ENCODE measurements at places on chromosomes 6 and 20.

GRCh38 chr20:8156235-8157079 is 24.4 kb downstream of the PLCB1 start:
- DNase-seq, result peak; percentile 12

DNA sequence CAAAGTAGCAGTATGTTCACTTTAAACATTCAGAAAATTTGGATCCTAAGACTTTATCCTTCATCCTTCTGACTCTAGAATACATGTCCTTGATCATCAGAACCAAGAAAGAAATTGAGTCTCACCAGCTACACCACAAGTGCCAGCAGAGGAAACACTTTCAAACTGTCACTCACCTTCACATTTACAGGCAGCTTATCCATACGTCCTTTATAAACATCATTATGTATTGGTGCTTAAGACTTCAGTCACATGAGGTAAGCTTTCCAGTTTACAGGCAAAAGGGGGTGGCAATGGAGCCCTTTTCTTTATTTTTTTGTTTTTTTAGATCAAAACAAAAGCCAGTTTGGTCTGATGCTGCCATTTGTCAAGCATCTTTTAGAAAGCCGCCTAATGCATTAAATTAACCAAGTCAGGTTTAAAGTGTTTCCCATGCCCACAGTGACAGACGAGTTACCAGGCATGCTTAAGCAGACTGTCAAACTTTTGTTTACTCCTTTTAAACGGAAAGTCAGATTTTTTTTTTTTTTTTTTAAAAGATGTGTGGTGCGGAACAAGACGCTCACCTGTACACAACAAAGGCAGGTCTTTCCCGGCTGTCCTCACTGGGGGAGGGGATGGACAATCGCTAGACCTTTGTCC is 952 bp upstream of the BRPF3 start:
- DNase-seq, result no peak

DNA sequence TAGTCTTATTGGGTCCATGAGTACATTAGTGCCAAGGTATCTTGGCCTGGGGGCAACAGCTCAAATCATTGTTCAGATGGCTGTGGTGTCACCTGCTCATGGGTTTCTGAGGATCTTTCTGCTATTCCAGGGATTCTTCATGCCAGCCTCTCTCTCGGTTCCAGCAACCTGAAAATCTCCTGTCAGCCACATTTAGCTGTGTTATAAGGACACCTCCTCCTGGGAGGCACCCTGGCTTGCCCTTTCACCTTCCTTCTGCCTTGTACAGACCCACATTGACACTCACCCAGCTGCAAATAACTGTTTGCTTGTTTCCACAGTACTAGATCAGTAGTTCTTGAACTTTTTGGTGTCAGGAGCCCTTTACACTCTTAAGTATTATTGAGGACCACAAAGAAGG is 159.9 kb downstream of the GRM4 start:
- no peak for DNase-seq

GRCh38 chr6:133743621-133744020 is 145.3 kb upstream of the TCF21 start:
- DNase-seq, result no peak

DNA sequence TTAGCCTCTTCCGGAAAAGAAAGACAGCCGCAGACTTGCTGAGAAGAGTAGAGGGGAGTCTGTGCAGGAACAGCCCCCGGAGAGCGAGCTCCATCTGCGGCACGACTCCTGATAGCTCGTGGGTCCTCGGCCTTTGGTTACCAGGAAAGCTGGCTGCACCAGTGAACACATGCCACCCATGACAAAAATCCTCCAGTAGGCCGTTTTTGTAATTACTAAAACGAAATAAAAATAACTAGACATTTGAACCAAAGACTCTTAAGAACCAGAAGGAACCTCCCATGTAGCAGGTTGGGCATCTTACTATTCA is 42.2 kb downstream of the RAMACL start:
- DNase-seq, result no peak

- DNase-seq, result no peak
Measured at GRCh38 chr20:55760586-55760985, 244.7 kb downstream of the CBLN4 start.

DNA sequence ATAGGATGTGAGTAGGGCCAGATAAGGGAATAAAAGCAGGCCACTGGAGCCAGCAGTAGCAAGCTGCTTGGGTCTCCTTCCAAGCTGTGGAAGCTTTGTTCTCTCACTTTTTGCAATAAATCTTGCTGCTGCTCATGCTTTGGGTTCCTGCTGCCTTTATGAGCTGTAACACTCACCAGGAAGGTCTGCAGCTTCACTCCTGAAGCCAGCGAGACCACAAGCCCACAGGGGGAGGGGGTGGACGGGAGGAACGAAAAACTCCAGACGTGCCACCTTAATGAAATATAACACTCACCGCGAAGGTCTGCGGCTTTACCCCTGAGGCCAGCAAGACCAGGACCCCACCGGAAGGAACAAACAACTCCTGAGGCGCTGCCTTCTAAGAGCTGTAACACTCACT is 1324.4 kb upstream of the EYS start:
- DNase-seq, result peak; percentile 64

- peak; percentile 92 for DNase-seq
Measured at GRCh38 chr6:151948002-151948743, 140.7 kb downstream of the ESR1 start.

GRCh38 chr20:40390654-40391053 is 298.4 kb downstream of the MAFB start:
- DNase-seq, result no peak

GRCh38 chr6:108944071-108944470 is 95.8 kb downstream of the ARMC2 start:
- no peak for DNase-seq
